EL (cell line): ENCODE measurements at places on chromosomes 6 and 20.

DNA sequence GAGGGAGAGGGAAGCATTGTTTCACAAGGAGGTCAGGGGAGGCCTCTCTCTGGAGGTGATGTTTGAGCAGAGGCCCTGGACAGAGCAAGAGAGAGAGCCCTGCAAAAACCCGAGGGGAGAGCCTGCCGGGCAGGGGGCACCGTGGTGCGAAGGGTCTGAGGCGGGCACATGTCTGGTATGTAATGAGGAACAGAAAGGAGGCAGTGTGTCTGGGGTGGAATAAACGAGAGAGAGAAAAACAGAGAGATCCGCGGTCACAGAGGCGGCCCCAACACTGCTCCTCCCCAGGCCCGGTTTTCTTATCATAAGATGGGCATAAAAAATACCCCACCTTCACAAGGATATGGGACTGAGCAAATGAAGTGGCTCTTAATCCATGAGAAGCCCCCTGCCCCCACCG is 119.2 kb downstream of the PREX1 start:
- DNase-seq, result no peak

- no peak for DNase-seq
These were observed 5.3 kb downstream of the EEF1A2 start for GRCh38 chr20:63493563-63494020.

GRCh38 chr20:38221119-38221589 is 39.4 kb downstream of the KIAA1755 start:
- peak; percentile 66 for DNase-seq

DNA sequence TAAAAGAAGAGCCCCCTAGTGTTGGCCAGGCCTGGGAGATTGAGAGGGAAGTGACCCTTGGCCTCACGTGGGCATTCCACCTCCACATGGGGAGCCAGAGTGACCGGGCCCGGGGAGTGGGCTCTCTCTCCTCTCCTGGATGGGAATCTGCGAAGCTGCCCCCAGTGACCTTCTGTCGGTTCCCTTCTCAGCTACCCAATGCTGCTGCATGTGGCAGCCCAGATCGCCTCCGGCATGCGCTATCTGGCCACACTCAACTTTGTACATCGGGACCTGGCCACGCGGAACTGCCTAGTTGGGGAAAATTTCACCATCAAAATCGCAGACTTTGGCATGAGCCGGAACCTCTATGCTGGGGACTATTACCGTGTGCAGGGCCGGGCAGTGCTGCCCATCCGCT is 10.1 kb upstream of the GTF2H4 start:
- DNase-seq, result no peak

GRCh38 chr6:85416049-85416448 is 33.8 kb upstream of the NT5E start:
- peak; percentile 32 for DNase-seq

DNA sequence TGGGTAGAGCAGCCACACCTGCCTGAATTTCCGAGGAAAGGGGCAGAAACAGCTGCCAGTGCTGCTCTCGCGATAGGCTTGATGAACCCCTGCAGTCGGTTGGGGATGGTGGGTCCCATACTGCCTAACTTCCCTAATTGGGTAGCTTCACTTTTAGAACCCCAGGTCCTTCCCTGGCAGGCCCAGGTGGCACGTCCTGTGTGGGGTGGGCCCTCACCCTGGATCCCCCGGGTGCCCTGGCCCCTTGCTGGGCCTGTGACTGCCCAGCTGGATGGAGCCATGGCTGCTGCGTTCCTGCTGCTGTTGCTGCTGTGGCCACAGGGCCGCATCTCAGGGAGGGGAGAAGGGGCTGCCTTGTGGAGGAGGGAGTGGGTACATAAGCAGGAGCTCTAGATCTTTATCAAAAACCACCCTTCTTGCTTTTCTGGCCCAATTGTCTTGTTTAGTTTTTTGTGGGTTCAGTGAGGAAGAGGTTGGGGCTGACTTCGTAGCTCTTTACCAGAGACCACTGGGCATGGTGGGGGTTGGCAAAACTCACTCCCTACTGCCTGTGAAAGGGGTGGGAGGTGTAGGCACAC is 19.2 kb downstream of the TREML4 start:
- DNase-seq, result no peak

DNA sequence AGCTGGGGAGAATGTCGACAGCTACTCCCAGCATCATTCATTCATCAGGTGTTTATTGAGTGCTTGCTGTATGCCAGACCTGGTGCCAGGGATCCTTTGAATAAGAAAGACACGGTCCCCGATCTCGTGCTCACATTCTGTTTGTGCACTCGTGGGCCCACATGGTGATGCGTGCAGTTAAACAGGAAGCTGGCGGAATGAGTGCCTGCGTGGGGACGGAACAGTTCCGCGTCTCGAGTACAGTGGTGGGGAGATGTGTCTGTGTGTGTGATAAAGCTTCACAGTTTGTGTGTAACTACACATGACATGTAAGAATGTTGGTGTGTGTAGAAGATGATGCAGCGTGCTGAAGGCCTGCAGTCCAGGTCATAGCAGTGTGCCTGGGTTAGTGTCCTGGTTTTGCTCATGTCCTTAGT is 6.5 kb downstream of the RBM38 start:
- DNase-seq, result no peak

GRCh38 chr6:17892097-17892686 is 95.2 kb downstream of the KIF13A start:
- no peak for DNase-seq

GRCh38 chr6:145561095-145562072 is 173.9 kb downstream of the EPM2A start:
- no peak for DNase-seq

DNA sequence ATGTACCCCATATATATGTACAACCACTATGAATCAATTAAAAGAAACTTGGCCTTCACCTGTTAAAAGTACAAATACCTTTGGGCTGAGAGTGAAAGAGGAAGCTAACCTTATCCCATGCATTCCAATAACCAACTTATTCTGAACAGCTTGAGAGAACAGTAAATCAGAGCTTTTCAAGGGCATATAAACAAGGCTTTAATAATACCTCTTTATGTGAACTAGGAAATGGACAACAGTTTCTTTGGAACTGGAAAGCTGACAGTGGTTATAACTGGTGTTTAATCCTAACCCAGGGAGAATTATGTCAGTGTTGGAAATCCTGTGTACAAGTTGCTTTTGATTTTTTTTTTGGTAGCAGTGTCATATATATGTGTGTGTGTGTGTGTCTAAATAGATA is 170.5 kb downstream of the TFAP2B start:
- no peak for DNase-seq

DNA sequence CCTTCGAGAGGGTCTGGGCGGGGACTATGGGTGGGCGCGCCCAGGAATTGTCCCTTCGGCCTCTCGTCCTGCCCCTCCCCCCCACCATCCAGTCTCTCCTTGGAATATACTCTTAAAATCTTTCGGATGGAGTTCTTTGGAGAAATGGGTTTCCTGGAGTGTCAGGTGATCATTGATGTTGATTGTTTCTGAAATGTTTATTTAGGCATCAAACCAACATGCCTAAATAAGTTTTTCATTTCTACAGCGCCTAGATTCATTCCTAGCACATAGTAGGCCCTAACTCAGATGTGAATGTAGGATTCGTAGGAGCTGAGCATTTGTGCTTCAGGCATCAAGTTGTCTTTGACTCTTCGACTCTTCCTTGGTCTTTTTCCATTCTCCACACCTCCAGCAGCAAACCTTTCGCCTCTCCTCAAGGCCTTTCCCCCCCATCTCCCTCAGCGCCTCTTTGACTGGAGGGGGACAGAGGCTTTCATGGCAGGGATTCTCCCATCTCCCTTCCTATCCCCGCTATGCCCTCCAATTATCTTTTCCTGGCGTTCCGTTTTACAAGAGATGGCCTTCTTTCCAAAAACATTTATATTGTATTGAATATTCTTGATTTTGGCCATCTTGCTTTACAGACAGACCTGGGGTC is 610 bp downstream of the CASP8AP2 start:
- peak; percentile 14 for DNase-seq

- no peak for DNase-seq
These were observed 12.3 kb downstream of the PREX1 start for GRCh38 chr20:48815537-48815936.

- DNase-seq, result no peak
These were observed 45.3 kb downstream of the RRBP1 start for GRCh38 chr20:17636523-17637412.

DNA sequence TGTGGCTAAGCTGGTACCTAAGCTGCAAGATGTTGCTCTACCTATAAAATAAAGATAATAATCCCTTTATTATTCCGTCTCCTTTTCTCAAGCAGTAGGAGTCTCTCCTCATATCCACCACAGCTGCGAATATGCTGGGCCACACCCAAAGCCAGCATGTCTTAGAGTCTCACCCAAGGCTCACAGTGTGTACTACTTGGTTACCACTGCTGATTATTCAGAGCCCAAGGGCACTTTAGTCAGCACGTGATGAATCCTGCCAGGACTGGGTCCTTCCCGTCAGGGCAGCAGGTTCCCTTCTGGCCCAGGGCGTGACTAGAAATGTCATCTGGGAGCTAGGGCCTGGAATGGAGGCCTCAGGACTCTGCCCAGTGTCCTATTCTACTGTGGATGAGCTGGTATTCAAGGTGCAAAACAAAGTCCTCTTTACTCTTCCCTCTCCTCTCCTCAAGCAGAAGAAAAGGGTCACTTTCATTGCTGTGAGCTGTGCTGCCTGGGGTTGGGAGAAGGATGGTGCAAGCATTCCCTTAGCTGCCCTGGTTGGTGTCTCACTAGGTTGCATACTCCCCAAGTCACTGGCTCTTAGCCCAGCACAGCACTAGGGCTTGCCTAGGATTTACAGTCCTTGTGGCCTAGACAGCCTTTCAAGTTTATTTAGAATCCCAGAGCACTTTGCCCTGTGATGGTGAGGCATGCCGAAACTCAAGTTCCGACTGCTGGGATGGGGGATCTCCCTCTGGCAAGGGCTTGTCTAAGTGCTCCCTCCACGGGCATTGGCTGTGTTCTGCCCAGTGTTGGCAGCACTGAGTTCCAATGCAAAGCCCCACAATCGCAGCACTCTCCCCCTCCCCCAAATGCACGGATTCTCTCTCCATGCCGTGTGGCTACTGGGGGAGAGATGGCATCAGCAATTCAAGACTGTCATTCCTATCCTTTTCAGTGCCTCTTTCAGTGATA is 320.2 kb downstream of the BTBD9 start:
- no peak for DNase-seq

DNA sequence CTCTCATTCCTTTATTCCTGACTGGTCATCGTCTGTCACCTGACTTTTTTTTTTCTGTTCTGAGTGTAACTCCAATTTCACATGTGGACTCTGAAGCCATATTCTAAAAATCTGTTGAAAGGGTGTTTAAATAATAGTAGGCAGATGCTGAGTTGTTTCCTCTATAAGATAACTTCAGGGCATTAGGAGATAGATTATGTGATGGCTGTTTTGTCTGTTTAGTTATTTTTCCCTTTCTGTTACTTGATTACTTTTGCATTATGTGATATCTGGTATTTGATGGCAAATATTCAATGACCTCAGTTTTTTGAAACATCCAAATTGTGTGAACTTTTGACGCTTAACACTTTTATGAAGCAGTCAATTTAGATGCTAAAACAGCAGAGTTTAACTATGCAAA is 486.0 kb downstream of the BCKDHB start:
- no peak for DNase-seq

DNA sequence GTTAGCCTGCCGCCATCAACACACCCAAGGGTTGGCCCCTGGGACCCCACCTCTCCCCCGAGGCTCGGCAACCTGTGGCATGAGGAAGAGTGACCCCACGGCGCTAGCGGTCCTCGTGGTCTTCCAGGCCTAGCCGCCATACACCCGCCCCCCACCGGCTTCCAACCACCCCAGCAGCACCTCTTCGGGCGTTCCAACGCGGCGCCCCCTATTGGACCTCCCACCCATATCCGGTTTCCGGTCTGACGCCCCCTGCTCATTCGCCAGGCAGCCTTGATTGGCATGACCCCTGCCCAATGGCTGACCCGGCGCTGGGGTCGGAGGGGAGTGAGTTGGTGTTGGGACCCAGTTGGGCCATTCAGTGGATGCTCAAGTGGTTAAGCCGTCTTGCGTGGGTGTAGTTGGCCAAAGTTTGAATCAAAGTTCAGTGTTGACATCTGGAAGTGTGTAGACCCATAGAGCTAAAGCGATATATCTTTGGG is at the start of gene GNAS-AS1:
Gene GNAS-AS1 (minus strand): TSS at position 210 of the 482 bp plus-strand sequence.
- peak; percentile 90 for DNase-seq
